ENCODE measurements at places on chromosomes 13 and 19.

DNA sequence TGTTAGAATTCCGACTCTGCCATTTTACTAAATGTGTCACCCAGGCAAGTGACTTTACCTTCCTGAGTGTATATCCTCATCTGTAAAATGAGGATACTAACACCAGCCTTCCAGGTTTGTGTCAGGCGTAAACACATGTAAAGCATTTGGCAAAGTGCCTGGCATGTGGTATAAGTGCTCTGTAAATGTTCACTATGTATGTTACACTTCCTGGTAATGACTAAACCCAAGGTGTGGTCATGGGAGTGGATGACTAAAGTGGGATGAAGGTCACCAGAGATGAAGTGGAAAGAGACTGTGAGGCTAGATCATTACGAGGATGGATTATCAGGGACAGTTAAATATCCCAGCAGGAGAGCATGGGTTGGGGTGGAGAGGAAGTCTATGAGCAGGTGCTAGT lies 25.6 kb downstream of the DEDD2 start:
- peak; percentile 47 for DNase-seq

DNA sequence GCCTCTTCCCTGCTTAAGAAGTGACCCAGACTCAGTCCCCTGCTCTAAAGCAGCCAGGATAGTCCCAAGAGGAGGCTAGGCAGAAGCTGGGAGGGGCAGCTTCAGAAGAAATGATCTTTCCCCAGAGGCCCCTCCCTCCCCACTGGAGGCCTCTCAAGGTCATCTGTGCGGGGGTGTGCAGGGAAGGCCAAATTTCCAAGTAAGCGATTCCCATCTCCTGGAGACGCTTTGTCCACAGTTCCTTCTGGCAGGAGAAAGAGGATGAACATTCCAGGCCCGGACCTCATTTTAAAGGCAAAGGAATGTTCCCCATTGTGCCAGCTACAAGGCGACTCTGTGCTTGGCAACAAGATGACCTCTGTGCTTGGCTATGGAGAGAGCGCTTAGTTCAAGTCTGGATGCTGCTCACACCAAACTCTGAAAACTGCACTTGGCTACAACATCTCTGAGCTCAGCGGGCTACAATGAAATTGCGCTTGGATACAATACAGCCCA lies 23.5 kb downstream of the COL5A3 start:
- DNase-seq = no peak

- DNase-seq = no peak
These were observed 123.5 kb downstream of the DNAJC3 start for GRCh38 chr13:95800436-95800835.

GRCh38 chr13:45811891-45812694 lies 39.5 kb downstream of the SIAH3 start:
- no peak for DNase-seq

DNA sequence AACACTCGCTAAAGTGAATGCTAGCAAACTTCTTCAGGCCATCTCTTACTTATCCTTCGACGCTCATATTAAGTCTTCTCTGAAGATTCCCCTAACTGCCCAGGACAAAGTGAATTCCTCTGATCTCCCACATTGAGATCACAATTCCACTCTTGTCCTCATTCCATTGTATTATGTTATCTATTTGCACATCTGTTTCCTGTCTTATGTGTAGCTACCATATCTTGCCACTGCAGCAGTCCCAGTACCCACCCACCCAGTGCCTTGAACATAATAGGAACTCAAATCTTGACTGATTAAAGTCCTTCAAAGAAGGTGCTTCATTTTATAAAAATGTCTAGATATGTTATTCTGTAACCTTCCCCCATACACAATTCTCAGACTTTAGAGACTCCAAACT lies 702.3 kb downstream of the DIAPH3 start:
- DNase-seq = no peak

DNA sequence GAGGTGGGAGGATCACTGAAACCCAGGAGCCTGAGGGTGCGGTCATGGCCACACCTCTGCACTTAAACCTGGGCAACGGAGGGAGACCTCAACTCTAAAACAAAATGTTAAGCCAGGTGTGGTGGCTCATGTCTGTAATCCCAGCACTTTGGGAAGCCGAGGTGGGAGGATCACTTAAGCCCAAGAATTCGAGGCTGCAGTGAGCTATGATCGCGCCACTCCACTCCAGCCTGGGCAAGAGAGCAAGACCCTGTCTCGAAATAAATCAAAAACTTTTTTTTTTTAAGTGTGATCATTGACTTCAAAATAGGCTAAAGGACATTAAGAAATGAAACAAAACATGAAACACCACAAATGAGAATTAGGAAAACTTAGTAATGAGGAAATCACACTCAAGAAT lies 16.3 kb upstream of the ADPRHL1 start:
- DNase-seq = no peak

- DNase-seq = no peak
These were observed 86.4 kb downstream of the EFNB2 start for GRCh38 chr13:106449096-106449495.

DNA sequence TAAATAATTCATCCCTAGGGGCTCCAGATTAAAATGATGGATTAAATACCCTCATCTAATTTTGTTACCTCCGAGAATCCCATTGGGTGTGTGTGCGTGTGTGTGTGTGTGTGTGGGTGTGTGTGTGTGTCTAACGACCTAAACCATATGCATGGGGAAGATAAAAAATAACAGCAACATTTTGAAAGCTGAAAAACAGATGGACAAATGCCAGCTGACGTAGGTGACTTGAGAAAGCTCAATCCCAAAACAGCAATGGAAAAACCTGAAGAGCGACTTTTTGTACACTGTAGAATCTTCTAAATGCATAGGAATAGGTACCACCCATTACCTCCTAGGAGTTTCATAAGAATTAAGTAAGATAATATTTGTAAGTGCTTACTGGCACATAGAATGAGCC lies 8.7 kb upstream of the RPL21 start:
- DNase-seq = no peak

DNA sequence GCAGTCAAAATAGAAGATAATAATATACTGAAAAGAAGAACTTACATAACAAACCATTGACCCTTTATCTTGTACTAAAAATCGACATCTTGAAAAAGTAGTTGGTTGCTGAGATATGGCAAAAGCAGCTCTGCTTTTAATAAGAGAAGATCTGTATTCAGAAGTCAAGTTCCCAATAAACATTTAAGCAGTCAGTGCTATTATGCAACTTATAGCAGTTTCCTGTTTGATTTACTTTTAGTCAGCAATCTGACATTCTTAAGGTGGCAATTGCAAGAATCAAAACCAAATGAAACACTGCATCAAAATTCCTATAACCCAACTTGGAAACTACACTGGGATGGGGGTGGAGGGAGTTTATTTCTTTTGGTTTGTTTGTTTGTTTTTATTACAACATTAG lies 165.5 kb downstream of the TBC1D4 start:
- DNase-seq = no peak

DNA sequence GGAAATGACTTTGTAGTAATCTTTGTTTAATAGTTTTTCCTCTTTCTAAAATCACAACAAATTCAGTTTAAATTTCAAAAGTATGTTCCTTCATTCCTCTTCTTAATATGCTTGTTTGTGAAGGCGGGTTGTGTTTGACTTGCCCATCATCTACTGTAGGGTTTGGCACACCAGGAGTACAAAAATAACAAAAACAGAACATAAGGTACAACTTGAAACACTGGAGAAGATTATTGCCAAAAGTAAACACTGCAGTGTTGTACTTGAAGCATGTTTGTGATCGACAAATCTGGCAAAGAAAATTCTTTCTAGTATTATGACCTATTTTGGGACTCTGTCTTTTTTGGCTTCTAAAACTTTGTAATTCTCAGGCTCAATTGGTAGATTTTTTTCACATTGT lies 518.6 kb downstream of the SLITRK5 start:
- DNase-seq = no peak

- DNase-seq = no peak
These were observed 107.0 kb downstream of the ZNF429 start for GRCh38 chr19:21612403-21612872.

- DNase-seq = no peak
These were observed 39.9 kb downstream of the ELF1 start for GRCh38 chr13:40979232-40979631.

Data from T-helper 2 cell treated with Interferon-gamma antibody and Interleukin-4, amounts not matched to agents 5 μg/mL and 100 μg/mL, for 36 hours (primary cell).